Nephron progenitor cell (in vitro differentiated cells): ENCODE measurements at places on chromosomes 12 and 14.

DNA sequence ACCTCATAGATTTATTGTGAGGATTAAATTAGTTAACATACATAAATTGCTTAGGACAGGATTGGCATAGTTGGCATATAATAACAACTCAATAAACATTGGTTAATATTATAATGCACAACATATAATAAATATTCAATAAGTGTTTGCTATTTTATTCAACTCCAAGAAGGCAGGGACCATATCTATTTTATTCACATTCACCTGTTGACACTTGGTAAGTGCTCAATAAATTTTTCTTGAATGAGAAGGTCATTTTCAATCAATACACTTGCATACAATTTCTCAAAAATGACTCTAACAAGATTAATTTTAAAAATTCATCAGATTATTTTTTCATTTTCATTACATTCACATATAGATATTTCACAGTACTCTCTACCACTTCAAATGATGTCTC is 12.4 kb upstream of the NUP107 start:
- DNase-seq: no peak

GRCh38 chr14:101977311-101978071 is 13.1 kb downstream of the DYNC1H1 start:
- DNase-seq: no peak

DNA sequence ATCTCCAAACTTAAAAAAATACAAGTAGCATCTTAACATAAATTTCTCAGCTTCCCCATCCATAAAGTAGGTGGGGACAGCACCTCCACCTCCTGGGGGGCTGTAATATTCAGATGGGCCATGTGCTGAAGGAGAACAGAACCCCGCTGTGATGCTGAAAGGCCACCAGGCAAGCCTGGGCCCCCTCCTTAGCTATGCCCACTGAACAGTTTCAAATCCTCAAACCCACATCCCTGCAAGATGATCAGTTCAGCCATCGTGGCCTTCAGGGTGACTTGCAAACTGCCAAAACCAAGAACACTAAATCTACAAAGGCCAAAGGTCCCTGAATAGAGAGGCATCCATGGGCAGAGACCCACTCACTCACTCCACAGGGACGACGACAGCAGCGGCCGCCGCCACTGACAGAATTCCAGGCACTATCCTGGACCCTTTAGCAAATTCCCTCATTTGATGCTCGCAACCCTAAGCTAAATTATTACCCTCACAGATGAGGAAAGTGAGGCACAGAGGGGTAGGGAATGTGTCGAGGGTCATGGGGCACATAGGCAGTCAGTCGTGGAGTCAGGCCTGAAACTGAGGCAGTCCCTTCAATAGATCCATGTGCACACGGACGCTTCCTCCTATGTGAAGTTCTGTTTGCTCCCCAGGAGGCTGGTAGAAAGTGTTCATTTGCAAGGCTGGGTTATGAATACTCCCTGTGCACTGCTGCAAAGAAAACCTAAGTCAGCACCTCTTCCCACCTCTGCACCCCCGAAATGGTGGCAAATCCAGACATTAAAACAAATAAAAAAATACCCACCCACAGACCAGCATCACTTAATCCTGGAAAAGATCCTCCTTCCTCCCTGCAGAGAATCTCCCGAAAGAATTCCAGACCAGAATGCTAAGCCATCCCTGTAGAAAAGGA is 5.9 kb downstream of the ITPK1 start:
- no peak for DNase-seq

DNA sequence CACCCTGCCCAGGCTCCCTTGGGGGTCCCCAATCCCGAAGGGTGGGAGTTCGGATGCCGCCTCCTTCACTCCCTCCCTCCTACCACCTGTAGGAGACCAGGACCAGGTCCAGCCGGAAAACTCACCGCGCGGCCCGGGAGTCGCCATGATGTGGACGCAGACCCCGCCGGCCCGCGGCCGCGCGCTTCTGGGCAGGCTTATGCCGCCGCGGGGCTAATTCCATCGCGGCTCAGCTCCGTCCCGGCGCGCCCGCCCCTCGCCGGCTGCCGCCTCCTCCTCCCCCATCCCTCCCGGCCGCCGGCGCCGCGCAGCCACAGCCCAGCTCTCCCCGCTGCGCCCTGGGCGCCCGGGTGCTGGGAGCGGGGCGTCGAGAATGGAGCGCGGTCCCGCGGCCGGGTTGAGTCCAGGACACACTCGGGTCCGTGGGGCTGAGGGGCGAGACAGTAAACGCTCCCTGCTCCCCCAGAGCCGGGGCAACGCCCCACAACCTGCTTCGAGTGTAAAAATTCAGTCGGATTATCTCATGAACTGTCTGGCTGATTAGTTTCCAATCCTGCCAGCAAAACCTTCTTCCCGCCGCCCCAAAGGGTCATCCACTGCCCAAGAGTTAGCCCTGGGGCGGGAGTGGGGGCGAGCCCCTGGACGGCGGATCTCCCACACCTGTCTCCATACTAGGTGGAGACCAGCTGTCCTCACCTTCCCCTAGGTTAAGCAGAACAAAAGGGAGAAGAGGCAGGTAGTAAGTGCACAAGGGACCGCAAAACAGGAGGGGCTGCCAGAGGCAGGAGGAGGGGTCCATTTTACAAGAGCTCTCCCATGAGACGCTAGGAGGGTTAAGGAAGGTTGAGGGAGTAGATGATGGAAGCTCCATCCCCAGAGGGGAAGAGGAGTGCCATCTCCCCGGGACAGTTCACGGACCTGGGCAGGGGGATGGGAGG is at the start of gene ANO2:
Gene ANO2, minus strand, starts transcription at position 189 of the 938 bp plus-strand sequence. Its CDS starts 42 bp downstream, at position 147.
- DNase-seq: peak; percentile 83

GRCh38 chr12:62116986-62117385 is 143.2 kb upstream of the USP15 start:
- DNase-seq: no peak
